ENCODE measurements at places on chromosomes 6 and 20.

GRCh38 chr6:74069089-74069581, 373.1 kb downstream of the CD109 start:
- DNase-seq = no peak

DNA sequence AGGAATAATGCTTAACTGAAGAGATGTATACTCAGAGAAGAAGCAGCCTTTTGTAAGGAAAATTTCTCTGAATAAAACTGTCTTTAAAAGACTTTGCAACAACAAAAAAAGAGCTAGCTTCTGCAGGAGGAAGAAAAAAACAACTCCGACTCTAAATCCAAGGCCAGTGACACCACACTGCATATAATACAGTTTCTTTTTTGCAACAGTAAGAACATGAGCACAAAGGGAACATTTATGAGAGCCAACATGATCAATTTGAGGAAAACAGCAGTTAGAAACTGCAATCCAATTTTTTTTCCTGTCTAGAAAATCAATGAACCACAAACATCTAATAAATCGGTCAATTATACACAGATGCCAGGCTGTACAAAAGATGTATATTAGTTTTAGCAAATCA, 42.9 kb upstream of the UST start:
- DNase-seq = no peak

- no peak for DNase-seq
Observed at GRCh38 chr20:57571782-57572416, 11.0 kb downstream of the PCK1 start.

DNA sequence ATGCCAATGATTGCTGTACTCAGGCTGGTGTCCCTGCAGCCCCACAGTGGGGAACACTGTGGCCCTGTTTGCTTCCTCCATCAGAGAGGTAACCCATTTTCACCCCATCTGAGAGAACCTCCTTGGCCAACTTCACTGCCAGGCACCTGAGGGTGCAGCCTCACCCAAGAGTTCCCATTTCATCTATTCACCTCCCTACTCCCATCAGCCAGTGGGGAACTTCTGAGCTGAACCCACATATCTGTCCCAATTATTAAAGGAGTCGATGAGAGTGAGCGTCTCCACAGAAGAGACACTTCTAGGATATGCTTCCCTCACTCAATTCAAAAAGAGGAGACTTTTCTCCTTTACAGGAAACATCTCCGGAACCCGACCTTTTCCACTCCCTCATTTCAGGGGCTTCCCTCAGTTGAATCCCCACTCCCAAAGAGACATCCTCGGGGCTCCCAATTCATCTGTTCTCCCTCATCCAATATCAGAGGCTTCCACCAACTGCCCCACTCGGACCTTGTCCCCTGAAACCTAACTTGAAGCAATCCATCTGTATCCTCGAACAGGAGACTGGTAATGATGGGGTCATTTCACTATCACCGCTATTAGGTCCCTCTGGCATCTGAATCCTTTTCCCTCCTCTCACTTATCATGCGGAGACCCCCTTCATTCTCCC, 988 bp downstream of the UBE2V1 start:
- DNase-seq = no peak

DNA sequence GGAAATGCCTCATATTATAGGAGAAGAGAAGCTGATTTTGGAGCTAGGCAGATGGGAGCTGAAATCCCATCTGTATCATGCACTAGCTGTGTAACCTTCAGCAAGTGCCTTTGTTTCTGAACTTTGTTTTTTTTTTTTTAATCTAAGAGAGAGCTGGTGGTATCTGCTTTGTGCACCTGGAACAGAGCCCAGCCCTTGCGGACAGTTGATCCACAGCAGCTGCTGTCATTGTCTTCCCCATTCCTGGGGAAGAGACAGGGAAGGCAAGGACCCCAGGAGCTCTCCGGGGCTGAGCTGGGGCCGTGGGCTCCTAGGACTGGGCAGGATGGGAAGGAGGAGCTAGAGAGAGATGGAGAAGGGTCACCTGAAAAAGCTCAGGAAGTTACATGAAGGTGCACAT, 92.1 kb downstream of the SYNJ2 start:
- DNase-seq = no peak

- DNase-seq = peak; percentile 57
Observed at GRCh38 chr6:109455437-109456110, at the start of gene MICAL1. MICAL1 (minus strand) TSS chr6:109455772; CDS start chr6:109454196, 1,576 bp downstream.

DNA sequence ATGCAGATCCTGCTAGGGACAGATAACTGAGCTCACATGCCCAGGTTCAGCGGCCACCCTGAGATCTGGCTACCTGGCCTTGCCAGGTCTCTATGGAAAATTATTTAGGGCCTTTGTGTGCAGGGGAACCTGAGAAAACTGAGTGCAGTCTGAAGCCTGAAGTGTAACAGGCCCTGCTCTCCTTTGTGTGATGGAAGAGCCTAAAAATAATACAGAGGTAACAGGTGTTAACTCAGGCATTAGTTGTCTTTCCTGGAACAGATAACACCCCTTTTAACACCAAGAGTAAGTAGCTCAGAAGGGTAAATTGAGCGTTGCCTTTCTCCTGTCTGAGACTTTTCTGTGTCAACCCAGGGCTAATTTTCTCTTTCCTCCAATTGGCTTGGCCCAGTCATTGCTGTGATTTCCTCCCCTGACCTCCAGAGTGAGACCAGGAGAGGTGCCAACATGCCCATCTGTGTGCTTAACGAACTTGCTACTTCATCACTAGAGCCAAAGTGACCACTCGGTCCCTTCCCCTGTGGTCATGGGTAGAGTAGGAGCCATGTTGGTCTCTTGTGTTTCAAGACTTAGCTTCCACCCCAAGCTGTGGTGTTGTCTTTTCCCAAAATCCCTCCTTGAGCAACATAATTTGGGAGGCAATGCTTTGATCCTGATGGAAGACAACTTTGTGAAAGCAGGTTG, 304.4 kb upstream of the JAG1 start:
- DNase-seq = no peak

DNA sequence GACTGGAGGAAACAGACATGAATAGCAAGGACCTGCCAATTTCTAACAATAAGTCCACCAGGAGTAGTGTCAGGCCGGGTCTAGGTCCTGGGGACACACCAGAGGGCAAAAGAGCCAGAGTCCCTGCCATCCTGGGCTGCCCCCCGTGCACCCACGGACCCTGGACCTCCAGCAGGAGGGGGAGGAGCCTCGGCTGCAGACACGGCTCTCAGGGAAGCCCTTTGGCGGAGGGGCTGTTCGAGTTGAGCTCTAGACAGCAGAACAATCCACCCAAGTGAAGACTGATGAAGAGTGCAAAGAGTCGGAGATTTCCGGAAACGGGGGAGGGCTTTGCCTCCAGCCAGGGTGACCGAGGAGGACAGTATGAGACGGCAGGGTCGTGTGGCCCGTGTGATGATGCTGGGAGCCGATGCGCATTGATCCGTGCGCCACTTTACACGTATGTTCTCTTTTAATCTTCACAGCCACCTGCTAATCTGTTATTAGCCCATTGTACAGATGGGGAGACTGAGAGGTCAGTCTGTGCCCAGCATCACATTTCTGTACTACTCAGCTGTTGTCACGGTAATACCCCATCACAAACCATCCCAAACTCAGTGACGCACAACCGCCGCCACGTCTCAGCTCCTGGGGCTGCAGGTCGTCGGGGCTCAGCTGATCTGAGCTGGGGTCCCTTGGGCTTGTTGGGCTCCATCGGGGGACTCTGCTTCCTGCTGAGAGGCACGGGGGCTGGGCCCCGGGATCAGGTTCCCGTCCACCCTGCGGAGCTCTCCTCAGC, 502.0 kb downstream of the PREX1 start:
- DNase-seq = no peak

DNA sequence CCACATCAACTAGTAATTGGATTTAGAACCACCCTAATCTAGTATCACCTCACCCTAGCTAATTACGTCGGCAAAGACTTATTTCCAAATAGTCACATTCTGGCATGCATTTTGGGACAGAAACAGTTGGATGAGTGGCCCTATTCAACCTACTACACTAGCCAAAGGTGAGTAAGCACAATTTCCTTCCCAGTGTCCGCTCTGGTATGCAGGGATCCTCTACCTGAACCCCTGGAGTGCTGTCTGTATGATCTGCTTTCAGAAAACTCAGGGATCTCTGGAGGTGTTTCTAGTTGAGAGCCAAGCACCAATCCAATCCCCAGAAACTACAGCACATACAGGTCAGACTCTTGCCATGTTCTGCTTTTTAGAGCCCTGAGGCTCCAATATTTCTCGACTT, 717.4 kb upstream of the MANEA start:
- no peak for DNase-seq

- DNase-seq = no peak
Observed at GRCh38 chr6:44221961-44222335, 1.4 kb upstream of the SLC29A1 start.

- DNase-seq = no peak
Observed at GRCh38 chr6:40359808-40360207, 227.4 kb downstream of the LRFN2 start.

- no peak for DNase-seq
Observed at GRCh38 chr20:23602241-23602640, 3.5 kb downstream of the CST9 start.

- DNase-seq = no peak
Observed at GRCh38 chr20:55515832-55516231, 489.5 kb downstream of the CBLN4 start.

- no peak for DNase-seq
Observed at GRCh38 chr20:46700481-46700880, 9.0 kb upstream of the SLC2A10 start.

GRCh38 chr6:163579111-163579879, 164.8 kb downstream of the QKI start:
- DNase-seq = no peak

GRCh38 chr6:34663831-34664255, 32.7 kb downstream of the ILRUN start:
- no peak for DNase-seq

DNA sequence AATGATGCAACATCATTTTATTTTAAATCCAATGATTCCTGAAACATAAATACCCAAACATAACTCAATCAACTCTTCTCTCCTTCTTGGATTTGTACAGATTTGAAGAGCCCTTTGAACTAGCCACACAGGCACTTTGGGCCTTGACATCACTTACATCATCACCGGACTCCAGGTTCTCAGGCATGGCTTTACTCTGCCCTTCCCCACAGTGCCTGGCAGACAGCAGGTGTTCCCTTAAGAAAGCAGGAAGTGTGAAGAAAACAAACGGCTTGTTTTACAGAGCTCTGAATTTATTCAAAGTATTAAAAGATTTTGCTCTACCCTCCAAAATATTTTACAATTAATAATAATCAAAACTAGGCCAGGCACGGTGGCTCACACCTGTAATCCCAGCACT, 54.8 kb upstream of the GCM1 start:
- no peak for DNase-seq

DNA sequence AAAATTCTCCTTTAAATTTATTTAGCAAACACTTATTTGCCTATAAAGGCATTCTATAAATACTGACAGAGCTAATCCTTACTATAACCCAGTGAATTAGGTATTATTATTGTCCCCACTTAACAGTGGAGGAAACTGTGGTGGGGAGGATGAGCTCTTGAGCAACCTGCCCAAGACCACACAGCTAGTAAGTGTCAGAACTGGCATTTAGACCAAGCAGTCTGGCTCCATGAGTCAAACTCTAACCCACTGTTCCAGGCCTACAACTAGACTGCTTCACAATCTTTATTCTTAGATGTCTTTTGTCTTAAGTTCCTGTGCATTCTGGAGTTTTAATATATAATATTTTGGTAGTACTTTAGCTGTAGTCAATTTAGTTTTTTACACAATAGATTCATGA, 530.8 kb downstream of the BCKDHB start:
- DNase-seq = no peak

GRCh38 chr6:93040375-93040774, 379.0 kb downstream of the EPHA7 start:
- DNase-seq = no peak

DNA sequence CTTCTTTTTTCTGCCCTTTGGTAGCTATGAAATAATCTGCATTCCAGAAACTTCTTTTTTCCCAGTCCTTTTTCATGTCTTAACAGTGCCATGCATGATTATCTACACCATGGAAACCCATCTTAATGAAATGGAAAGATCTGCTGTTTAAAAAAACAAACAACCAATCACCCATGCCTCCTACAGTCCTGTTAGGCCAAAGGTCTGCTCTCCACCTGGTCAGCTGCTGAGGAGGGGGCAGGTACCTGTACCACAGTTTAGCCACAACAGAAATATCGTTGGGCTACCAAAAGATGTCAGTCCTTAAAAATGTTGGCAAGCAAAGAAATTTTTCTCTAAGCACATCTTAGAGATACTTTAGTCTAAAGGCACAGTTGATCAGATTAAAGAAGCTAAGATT, 112.6 kb downstream of the SLC16A10 start:
- DNase-seq = no peak

DNA sequence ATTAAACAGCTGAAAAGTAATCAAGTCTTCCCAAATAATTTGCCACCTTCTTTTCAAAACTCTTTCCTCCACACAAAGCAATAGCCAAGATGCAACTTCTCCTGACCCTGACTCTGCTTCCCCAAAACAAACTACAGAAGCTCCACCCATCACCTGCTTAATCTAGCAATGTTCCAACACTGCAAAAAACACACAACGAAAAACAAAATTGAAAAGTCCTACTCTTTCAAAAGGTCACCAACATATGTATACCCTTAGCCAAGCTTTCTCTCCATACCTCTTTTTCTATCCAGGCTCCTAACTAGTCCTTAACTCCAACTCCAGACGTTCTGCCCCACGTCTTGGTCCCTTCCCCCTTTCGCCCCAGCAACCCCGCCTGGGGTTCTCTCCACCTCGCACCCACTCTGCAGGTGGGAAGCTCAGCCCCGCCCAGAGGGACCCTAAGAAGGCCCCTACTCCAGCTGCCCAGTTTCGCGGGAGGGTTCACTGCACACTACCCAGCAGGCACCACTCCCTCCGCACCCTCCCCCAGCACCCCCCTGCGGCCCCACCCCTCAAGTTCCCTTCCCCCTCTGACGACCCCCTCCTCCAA, 717 bp downstream of the CSNK2A1 start:
- peak; percentile 2 for DNase-seq

DNA sequence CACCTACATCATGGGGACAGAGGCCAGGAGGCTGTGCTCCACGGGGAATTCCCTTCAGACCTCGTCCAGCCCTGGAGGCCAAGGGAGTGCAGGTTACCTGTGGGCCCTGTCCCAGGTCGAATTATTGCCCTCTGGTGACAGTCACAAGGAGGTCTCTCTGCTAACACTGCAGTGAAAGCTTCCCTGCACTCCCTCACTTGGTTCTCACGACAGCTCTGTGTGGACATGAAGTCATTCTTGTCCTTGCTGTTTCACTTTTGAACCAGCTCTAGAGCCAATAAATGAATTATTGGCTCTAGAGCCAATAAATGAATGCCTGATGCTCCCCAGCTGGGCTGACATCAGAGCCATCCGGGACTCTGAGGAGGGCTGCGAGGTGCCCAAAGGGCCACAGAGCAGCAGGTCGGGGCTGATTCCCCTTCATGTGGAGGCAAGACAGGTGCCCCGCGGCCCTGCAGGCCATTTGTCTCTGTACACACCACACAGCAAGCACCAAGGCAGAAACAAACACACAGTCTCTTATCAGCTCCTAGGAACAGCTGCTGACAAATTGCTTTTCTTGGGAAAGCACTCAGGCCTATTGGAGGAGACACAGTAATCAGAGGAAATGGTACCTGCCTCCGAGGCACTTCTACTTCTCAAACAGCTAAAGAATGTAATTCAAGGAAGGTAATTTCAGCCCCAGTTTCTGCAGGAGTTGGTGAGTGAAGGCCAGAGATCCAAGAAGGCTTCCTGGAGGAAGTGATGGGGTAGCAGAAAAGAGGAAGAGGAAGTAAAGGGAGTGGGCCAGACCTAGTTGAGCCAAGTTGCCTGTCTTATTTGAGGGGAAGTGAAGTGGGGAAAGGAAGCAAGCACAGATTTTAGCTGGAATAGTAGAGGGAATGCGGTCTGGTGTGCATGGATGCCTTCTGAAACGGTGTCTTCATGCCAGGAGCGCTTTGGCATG, 27.5 kb upstream of the TBXT start:
- no peak for DNase-seq

All from activated T-cell treated with anti-CD3 and anti-CD28 coated beads for 1 hour (primary cell).